ENCODE measurements at places on chromosomes 11 and 22.

DNA sequence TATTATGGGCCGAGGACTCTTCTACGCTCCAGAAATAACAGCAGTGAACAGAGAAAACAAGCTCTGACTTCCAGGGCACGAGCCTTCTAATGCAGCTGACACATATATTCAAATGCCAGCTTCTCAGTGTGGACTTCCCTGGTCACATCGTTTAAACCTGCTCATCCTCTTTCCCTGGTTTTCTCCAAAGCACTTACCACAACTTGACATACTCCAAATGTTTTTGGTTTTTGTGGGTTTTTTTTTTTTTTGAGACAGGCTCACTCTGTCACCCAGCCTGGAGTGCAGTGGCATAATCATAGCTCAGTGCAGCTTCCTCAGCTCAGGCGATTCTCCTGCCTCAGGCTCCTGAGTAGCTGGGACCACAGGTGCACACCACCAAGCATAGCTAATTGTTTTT is 105.5 kb downstream of the MICAL3 start:
- DNase-seq, result no peak

DNA sequence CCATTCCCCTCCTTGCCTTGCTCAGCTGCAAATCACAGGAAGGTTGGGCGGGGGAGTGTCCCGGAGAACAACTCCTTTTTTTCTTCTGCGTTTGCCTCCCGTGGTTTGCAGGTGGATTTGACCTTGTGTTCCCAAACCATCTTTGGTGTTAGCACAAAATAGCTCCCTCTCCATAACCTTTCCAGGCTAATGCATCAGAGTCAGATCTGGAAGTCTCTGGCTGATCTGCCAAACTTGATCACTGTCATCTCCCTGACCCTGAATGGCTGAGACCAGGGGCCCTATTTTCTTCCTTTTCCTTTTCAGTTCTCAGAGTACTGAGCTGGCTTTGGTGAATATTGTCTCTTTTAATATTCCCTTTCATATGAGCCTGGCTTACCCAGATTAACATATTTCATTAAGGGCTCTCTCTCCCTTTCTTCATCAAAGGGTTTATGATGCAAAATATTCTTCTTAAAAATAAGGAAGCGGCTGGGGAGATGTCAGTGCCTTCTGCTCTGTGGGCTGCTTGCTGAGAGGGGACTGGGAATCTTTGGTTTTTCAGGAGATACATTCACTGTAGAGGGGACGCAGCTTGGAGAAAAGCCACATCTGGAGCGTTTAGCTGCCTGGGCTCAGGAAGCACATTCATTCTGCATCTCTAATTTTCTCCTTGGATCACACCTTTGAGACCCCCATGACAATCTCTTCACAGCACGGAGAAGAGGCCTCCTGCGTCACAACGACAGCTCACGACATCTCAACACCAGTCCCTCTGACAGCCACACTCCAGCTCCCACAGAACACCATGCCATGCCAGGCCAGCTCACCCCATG is 148.3 kb downstream of the CEP164 start:
- no peak for DNase-seq

- DNase-seq, result no peak
Observed at GRCh38 chr22:37290737-37291136, 8.4 kb downstream of the CYTH4 start.

DNA sequence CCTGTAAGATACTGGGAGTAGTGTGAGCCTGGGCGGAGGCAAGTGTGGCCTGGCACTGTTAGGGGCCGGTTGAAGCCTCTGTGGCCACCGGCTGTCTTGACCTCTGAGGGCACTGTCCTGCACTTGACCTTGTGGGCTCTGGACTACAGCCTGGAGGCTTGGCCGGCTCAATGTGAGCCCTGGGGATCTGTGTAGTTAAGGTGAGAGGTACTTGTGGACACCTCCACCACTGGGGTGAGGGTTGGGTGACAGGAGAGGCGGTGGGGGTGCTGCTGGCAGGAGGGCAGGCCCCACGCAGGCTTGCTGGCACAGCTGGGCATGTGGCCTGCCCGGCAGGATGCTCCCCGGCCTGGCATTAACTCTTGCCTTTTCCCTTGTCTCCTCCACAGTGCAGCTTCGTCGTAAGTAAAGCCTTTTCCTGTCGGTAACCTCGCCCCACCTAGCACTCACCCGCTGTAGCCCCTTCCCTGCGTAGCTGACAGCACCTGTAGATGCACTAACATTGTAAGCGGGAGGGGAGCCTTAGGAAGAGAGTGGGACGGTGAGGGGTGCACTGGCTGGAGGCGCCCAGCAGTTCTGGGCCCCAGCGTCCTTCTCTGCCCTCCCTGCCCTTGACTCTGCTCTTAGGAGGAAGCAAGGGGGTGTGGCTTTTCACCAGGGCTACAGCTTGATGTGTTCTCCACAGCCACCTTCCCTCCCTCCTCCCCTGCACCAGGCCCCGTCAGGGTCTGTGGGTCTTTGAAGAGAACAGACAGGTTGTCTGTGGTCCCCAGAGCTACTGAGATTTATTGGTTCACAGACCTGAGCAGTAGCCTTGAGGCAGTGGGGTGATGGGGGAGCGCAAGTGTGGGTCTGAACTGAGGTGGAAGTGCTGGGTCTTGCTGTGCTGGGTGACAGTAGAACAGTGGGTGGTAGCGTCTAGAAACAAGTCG is 17.6 kb downstream of the INCENP start:
- no peak for DNase-seq

GRCh38 chr11:103929170-103929903 is 107.1 kb upstream of the DDI1 start:
- DNase-seq, result no peak

- no peak for DNase-seq
Observed at GRCh38 chr22:36199001-36199551, 2.5 kb downstream of the APOL4 start.

DNA sequence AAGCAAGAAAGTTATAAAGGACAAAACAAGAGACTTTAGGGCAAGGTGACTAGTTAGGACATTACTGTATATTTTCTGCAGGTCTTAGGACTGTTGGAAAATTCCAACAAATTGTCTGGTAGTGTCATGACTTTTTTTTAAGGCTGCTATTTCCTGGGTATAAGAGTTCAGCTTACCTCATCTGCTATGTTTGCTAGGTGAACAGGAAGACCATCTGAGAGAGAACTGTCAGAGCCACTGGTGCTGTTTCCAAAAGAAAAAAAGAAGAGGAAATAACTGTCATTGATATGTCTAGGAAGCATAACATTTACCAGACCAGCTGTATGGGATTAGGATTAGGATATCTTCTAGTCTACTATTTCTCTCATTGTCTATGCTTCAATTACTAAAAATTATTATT is 26.3 kb upstream of the MTCH2 start:
- DNase-seq, result no peak

DNA sequence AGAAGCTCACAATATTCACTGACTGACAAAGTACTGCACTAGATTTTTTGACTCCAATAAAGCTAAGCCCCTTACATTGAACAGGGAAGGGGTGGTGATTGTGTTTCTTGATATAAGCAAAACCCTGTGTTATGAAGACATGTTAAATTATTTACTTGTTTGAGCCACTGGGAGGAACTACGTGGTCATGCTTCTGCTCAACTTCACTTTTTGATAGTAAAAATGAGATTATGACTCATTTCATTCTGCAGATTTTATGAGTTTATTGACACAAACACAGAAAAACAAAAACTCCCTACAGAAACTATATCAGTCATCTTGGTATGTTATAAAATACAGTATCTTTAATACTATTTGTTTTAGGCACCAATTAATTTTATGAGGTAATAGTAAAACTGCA is 124.7 kb downstream of the CADM1 start:
- no peak for DNase-seq

GRCh38 chr11:97118614-97119200 is 728.9 kb downstream of the JRKL start:
- no peak for DNase-seq

DNA sequence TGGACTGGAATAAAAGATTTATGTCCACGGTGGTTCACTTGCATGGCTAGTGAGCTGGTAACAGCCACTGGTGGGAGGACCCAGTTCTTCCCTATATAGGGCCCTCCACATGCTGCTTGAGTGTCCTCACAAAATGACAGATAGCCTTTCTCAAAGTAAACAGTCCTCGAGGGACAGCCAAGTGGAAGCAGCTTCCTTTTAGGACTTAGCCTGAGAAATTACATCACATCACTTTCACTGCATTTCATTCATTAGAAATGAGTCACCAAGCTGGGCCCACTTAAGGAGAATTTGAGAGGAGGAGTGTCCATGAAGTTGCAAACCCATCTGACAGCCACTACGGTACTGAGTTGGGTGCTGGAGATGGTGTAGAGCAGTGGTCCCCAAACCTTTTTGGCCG is 7.0 kb downstream of the ISX start:
- DNase-seq, result no peak

GRCh38 chr11:30938810-30939209 is 352.7 kb upstream of the MPPED2 start:
- DNase-seq, result no peak

DNA sequence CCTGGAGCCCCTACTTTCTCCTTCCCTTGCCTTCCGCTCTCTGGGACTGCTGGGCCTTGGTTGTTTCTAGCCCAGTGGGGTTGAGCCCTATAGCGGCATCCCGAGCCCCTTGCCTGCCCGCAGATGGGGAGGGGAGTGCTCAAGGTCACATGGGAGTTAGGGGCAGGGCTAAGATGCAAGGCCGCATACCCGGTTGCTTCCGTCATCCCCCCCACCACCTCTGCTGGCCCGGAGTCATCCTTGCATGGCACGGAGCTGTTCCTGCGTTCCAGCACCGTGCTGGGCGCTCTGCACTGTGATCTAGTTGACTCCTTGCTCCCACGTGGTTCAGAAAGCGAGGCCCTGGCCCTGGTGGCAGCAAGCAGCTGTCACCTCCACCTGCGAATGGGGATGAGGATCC is 18.0 kb downstream of the FLRT1 start:
- no peak for DNase-seq

DNA sequence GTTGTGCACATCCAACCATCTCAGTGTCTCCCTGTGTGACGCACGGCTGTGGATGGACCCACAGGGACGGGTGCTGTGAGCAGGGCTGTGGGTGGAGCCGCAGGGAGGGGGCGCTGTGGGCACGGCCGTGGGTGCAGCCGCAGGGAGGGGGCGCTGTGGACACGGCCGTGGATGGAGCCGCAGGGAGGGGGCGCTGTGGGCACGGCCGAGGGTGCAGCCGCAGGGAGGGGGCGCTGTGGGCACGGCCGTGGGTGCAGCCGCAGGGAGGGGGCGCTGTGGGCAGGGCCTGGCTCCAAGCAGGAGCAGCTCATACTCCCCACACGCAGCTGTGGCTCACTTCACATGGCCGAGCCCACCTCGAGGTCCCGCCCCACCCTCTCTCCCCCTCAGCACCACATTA is 6.0 kb upstream of the MAPK11 start:
- DNase-seq, result no peak

DNA sequence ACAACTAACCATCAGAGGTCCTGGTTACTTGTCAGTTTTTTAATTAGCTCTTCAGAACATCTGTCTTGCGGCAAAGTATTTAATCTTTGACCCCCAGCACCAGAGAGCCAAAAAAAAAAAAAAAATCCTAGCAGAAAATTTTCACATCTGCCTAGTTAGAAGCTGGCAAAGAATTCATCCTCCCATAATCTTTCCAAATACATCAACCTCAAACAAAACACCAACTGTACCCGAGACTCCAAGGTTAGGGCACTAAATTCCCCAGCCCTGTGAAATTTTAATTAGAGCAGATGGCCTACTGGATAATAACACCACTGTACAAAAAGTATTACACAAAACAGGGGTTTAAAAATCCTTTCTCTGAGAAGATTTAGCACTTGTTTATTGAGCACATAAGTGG is 55.7 kb downstream of the RAB38 start:
- no peak for DNase-seq

GRCh38 chr11:19252394-19253152 is 11.8 kb upstream of the E2F8 start:
- DNase-seq, result no peak

- DNase-seq, result no peak
Observed at GRCh38 chr11:128053981-128054931, 533.1 kb downstream of the ETS1 start.

DNA sequence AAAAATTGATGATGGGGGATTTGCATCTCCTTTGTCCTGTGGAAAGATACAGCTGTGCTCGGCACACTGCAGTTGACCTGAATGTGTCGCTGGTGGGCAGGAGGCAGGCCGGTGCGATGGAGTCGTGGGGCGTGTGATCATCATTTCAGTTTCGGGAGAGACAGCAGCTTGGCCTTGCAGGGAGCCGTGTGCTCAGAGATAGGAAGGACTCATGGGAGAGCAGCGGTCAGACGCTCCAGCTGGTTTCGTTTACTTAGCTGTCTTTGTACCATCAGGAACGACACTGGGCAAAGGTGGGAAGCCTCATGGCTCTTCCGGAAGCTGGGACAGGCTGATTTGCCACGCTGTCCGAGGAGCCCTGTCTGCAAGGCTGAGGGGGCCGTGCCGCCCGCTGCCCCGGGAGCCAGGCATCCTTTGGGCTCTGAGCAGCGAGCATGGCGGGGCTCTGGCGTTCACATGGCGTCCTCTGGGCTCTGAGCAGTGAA is 32.7 kb downstream of the GRAMD4 start:
- DNase-seq, result no peak

GRCh38 chr11:66970371-66970806 is 4.7 kb upstream of the C11orf86 start:
- no peak for DNase-seq

DNA sequence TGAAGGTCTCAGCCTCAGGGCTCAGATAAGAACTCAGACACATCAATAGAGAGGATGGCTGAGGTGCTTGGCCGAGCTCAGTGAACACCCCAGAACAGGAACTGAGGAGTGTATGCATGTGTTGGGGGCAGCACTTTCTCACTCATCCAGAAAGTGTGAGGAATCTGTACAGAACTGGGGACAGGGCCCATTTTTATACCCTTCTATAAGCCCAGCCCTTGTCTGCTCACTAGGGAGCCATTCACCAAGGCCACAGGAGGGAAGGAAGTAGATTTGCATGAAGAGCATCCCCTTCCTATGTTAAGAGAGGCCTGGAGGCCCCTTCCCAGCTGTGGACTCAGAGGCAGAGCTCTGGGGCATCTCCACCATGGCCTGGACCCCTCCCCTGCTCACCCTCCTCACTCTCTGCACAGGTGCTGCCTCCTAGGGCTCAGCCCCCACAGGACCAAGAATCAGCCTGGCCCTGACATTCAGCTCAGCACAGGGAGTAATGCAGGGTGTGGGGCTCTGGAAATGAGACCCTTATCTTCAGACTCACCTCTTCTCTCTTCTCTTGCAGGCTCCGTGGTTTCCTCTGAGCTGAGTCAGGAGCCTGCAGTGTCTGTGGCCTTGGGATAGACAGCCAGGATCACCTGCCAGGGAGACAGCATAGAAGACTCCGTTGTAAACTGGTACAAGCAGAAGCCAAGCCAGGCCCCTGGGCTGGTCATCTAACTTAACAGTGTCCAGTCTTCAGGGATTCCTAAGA is 39.9 kb upstream of the GGTLC2 start:
- DNase-seq, result no peak

DNA sequence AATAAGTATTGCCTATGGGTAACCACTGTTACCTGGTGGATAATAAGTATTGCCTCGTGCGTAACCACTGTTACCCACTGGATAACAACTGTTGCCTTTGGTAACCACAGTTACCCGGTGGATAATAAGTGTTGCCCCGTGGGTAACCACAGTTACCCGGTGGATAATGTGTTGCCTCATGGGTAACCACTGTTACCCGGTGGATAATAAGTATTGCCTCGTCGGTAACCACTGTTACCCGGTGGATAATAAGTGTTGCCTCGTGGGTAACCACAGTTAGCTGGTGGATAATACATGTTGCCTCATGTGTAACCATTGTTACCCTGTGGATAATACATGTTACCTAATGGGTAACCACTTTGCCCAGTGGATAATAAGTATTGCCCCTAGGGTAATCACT is 9.8 kb upstream of the NXPE4 start:
- no peak for DNase-seq

Data from NCI-H1436 (cell line).